ENCODE measurements at places on chromosomes 2 and 18.
A peak's percentile ranks its signal among the peaks of the same experiment; 100 is the strongest.

- no peak for DNase-seq
These were observed 128.7 kb upstream of the CD302 start for GRCh38 chr2:159926695-159927094.

DNA sequence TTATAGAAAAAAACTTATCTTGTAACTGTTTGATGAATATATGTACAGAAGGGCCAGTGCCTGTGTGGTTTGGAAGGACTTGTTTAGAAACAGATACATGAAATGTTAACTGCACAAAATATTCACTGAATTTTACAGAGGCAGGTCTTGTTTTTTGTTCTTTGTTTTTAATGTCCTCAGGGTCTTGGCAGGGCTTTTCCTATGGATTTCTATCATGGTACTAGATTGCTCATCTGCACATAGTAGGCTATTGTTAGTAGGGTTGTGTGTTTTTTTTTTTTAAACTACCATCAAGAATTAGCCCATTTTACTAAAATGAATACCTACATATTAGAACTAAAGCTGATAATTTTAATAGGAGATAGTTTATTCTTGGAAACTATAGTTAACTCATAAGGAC is 3.5 kb downstream of the CABYR start:
- DNase-seq: no peak

DNA sequence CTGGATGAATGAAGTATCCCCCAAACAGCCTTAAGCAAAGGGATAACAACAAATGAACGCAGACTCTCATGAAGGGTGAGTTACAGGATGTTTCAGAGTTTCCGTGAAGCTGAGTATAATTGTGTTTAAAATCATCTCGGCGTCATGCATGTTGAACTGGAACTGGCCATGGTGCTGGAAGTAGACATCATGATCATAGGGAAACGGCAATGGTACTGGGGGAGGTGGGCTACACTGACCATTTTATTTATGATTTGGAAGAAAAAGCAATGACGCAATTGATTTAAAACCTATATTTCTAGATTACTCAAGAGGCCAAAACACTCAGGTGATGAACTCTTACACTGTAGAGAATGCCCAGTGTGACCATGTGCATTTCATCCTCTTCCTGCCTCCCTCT is 387.9 kb upstream of the MYT1L start:
- no peak for DNase-seq

- no peak for DNase-seq
These were observed 31.0 kb upstream of the SPATS2L start for GRCh38 chr2:200275295-200276013.

GRCh38 chr18:65435534-65435933 is 315.3 kb upstream of the CDH7 start:
- DNase-seq: peak; percentile 24

DNA sequence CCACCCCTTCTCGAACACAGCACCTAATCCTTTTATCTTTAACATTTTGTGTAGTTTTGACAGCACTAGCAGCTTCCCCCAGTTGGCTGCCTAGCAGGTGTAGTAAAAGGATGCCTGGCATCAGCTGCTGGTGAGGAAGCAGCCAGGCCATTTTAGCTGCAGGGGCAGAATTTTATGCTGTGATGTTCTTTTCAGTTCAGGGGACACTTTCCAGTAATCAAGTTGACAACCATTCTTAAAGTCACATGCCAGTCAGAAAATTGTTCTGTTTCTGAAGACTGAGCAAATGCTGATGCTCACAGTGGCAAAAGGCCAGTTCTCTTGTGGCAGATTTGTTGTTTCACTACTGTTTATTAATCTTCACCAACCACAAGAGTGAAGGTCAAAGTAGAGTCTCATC is 570.8 kb downstream of the CCDC85A start:
- no peak for DNase-seq

DNA sequence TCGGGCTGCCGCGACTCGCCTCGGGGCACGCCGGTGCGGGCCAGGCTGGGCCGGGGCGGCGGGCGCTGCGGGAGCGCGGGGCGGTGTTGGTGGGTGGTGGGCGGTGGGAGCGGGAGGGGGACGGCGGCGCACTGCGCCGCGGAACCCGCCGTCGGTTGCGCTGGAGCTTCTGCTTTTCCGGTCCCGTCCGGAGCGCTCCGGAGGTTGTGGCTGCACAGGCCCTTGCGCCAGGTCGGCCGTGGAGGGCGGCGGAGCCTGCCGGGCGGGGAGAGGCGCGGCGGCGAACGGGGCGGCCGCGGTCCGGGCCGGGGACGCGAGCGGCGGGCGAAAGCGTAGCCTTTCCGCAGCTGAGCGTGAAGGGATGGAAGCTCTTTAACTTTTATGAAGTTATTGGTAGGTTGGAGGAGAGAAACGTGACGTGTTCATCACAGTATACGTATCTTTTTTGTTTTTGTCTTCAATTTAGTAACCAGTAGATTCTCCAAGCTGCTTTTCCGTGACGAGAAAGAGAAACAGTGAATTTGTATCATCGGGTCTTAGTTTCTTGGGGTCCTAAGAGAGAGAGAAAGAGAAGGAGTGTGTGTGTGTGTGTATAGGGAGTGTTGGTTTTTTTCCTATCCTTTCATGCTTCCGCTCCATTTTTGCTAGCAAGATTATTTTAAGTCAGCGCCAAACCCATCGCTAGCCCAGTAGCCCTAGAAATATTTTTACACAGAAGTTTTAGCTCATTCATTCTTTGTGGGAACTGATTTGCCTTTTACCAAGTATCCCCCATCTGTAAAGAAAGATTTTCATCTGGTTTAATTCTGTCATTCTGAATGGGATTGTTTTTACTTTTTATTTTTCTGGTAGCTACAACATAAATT is 535 bp downstream of the ATG4B start:
- DNase-seq: no peak

DNA sequence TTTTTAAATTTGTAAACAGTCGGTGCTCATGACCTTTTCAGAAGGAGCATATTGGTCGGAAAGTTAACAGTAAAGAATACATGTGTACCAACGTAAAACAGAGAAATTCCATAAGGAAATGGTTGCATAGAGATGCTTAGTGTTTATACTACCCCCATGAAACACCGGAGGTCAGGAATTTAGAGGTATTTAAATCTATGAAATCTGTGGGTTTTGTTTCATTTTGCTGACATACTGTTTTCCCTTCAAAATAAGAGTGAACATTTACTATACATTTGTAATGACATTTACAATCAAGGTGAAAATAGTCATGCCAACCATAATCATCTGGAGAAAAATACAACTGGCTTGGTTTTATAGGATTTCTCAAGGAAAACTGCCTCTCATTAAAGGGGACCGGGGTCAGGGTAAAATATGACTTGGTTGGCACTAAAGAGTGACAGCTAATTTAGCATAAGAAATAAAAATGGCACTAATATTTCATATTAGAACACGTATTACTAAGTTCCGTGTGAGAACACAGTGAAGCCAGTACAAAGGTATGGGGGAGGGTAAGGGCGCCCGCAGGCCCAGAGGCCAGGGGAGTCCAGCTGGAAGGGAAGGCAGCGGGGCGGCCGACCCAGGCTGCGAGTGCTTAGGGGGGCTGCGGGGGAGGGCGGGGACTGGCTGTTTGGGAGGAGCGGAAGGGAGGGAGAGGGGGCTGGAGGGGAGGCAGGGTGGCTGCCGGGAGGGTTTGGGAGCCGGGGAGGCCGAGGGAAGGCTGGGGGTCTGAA is 1.1 kb upstream of the RNU4ATAC start:
- peak; percentile 72 for DNase-seq

DNA sequence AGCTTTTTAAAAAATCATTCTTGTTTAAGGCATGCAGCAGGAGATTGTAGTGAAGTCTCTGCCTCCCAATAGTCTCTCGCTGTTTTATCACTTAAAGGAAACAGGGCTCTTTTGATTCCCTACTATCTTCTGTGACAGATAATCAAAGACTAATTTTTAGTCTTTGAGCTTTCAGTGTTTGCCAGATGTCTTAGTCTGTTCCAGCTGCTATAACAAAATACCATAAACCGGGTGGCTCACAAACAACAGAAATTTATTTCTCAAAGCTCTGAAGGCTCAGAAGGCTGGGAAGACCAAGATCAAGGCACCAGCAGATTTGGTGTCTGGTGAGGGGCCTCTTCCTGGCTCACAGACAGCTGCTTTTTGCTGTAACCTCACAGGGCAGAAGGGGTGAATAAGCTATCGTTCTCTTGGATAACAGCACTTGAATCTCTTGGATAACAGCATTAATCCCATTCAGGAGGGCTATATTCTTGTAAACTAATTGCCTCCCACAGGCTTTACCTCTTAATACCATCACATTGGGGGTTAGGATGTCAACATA is 37.8 kb upstream of the STAT4 start:
- no peak for DNase-seq

DNA sequence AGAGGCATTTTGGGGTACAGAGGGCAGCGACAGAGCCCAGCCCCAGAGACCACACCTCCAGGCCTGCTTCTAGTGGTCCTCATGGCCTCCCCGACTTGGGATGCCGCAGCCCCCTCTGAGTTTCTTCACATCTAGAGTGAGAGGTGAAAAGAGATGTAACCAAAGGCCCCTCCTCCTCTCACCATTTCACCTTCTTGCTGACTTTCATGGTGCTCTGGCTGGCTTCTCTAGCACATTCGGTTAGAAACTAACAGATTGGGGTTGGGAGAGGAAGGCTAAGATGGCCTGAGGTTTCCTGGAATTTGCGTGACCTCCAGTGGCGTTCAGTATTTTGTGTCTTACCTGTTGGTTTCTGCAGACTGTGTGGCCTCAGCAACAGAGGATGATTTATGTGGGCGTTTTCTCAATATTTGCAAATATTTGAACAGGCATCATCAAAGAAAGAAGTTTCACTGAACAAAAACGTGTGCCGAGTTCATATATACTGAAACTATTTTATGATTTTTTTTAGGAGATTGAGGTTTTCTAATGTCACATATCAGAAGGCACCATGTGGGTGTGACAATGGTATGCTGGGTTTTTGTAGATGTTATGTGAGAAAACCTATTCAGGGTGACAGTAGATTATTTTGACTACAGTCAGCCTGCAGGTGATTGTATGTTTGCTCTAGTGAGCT is 69.9 kb upstream of the BCL2L11 start:
- DNase-seq: no peak

GRCh38 chr2:17579605-17580318 is 39.3 kb downstream of the VSNL1 start:
- DNase-seq: no peak

- no peak for DNase-seq
These were observed 55.3 kb upstream of the YWHAQ start for GRCh38 chr2:9686061-9686460.

GRCh38 chr2:100907832-100908231 is 87.9 kb downstream of the NPAS2 start:
- no peak for DNase-seq

DNA sequence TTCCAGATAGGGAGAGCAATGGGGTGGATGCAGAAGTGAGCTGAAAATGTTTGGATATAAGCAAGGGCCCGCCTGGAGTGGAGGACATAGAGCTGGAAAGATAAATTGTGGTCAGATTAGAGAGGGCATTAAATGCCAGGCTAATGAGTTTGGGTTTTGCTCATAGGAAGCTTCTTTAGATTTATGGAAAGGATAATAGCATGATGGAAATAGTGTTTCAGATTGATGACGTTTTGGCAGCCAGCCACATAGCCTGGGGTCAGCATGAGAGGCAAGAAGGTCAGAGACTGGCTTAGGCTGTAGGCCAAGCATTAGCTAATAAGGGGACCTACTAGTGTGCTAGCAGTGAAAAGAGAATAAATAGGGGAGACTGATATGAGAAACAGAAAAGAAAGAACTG is 321.6 kb downstream of the STK39 start:
- no peak for DNase-seq

- no peak for DNase-seq
These were observed 209.1 kb upstream of the REV1 start for GRCh38 chr2:99698896-99699295.

DNA sequence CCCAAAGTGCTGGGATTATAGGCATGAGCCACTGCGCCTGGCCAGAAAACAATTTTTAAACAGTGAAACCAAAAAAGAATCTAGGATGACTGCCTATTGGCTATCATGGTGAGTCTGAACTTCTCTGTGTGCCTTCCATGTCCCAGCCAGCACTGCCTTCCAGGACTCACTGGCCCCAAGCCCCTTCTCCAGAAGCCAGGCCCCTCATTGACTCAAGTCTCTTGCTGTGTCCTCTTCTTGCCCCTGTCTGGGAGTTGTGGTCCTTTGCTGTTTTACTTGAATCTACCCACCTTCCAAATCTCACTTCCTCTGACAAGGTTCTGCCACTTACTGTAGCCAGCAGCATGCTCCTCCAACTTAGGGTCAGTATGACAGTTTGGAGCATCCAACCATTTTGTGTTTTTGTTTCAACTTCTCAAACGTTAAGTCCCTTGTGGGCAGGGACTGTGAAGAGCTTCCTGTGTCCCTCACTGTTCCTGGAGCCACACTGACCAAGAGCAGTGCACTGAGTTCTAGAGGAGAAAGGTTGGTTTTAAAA is 41.7 kb downstream of the ST3GAL5 start:
- DNase-seq: no peak

- DNase-seq: no peak
These were observed 71.6 kb downstream of the PXDN start for GRCh38 chr2:1672738-1673137.

- DNase-seq: no peak
These were observed 67.2 kb downstream of the SPRED2 start for GRCh38 chr2:65364986-65365733.

GRCh38 chr2:189681903-189682302 is 7.4 kb downstream of the ANKAR start:
- no peak for DNase-seq

GRCh38 chr2:202115479-202115971 is 42.5 kb downstream of the KIAA2012 start:
- DNase-seq: no peak

DNA sequence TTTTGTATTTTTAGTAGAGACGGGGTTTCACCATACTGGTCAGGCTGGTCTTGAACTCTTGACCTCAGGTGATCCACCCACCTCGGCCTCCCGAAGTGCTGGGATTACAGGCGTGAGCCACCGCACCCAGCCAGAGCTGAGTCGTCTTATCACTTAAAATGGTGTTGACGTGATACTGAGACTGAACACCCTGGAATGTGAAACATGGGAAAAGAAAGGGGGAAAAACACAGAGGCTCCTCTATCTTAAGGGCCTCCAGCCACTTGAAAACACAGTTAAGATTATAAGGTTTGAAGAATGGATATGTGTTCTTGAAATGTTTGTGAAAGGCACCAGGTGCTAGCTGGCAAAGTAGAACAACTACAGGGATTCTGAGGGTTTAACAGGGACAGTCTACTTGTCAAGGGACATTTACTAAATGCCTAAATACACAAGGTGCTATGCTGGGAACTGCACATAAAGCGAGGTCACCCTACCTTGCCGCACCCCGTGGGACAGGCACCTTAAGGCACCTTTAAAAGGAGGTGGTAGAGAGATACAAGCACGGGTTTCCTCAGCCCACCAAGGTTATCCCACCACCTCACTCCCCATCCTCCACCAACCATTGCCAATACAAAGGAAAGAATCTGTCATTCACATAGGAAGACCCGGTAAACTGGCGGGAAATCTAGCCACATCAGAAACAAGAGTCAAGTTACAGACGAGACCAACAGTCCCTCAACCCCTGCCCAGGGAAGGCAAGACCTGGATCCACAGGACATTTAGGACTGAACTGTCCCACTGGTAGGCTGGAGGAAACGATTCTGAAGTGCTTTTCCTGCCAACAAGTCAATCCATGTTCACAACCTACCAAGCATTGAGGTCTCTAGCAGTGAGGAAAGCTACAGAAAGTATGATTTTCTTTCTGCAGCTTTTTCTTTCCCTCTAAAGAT is 43.4 kb downstream of the STK39 start:
- DNase-seq: no peak

GRCh38 chr18:47593744-47594472 is 336.6 kb downstream of the SMAD2 start:
- DNase-seq: no peak

- DNase-seq: no peak
These were observed 25.8 kb downstream of the DNAJC27 start for GRCh38 chr2:24945907-24946306.
